ENCODE measurements at places on chromosomes 7 and 10.

DNA sequence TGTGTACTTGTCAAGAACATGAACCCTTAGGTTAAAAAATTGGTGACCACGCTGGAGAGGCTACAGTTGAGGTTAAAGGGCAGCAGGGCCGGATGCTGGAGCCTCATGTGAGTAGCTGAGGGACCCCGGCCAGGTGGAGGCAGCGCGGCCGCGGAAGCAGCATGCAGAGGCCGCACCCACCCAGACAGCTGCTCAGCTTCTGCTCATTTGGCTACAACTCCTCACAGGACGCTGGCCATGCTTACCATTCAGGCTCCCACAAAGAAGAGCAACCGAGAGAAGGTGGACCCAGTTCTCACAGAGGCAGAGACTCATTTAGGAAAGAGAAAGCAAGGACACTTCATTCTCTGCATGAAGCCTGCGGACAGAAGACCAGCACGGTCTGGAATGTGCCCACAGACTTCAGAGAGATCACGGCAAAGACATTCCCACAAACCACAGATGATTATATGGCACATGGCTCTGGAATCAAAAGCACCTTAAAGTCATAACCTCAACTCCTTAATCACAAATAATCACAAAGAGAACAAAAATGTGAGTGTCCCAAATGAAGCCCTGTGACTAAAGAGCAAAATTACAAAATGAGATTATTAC, 94.4 kb downstream of the VOPP1 start:
- no peak for DNase-seq

DNA sequence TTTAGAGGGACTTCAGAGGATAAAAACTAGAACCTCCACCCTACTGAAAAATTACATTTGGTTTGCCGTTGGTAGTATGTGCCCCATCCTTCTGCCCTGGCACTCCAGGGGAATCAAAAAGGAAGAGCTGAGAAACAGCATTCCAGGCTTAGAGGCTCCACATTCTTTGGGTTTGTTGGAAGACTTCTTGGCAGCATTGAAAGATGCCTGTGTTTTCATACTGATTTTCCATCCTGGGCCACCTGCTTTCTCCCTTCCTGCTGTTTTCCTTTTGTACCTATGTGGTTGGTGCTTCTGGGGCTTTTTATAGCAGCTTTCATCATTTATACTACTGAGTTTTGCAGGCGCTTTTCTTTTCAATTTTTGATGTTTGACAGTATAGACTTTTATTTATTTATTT, 61.7 kb downstream of the AUTS2 start:
- DNase-seq = no peak

DNA sequence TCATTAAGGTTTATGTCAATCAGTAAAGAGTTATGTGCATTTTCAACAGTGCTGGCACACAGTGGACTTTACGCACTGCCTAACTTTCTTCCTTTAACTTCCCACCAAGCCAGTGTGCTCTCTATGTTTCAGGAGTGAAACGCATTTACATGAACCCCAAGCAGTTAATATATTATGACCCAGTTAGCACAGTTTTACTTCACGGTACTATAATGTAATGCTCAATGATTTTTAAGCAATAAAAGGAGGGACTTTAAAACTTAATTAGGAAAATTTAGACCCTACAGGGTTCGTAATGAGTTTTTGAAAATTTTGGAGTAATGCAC, 100.3 kb downstream of the C10orf90 start:
- no peak for DNase-seq

DNA sequence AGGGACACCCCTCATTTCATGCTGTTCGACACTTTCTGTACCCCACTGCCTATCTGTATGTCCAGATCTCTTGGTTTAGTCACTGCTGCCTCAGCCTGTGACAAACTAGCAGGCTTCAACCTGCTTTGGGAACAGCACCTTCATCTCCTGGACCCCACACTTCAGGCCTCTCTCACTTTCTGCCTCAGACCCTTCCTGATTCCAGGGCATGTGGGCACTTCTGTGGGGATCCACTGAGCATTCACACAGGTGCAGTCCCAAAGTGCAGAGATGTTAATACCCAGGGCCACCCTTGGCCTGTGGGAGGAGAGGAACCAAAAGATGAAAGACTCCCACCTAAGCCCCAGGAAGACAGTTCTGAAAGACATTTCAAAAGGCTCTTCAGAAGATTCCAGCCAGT, 29.4 kb upstream of the C10orf71 start:
- no peak for DNase-seq

DNA sequence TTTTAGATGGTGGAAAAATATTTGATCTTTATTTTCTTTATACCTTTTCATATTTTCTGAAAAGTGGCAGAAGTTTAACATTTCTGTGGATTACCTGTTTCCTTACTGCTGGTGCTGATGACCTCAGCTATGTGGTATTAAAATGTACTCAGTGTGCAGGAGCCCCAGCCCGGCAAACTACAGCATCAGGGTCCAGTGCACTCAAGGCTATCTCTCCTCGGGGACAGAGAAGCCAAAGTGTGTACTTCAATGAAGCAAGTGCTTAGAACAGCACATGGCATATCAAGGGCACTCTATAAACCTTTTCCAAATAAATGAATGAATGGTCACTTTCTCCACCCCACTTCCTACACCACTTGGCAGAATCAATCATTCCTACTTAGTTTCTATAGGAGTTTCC, 111.8 kb downstream of the HIP1 start:
- DNase-seq = no peak

DNA sequence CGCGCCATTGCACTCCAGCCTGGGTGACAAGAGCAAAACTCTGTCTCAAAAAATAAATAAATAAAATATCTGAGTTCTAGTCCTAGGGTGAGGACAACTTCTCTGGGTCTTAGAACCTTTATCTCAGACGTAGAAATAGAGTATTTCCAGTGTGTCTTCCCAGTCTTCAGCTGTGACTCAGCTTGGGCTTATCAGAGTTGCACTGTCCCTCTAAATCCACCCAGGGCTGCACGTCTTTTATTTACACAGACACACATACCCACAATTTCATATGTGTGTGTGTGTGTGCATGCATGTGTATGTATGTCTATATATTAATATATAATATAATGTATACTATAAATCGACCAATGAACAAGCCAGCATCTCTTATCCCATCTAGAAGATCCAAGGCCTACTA, 13.0 kb upstream of the PDIA4 start:
- DNase-seq = no peak

DNA sequence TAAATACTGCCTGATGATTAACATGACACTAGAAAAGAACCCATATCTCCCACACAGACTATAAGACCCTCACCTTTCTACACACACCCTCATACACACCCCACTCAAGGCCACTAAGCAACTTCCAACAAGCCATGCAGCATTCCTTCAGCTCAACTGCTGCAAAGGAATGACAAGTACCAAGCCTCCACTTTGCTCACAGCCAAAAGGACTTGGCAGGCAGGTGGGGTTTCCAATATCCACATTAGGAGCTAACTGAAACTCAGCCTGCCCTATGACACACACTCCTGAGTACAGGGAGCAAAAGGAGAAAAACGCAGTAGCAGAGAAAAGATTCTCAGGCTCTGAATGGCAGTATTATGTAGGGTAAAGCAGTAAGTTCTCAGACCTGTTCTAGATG, 13.4 kb downstream of the USP54 start:
- DNase-seq = no peak

All from GM13977 (cell line).